ENCODE measurements at places on chromosomes 12 and 14.
A peak's percentile ranks its signal among the peaks of the same experiment; 100 is the strongest.

GRCh38 chr12:112430929-112431328 is 12.2 kb downstream of the PTPN11 start:
- no peak for DNase-seq

GRCh38 chr12:67420506-67420905 is 151.3 kb downstream of the CAND1 start:
- DNase-seq = no peak

DNA sequence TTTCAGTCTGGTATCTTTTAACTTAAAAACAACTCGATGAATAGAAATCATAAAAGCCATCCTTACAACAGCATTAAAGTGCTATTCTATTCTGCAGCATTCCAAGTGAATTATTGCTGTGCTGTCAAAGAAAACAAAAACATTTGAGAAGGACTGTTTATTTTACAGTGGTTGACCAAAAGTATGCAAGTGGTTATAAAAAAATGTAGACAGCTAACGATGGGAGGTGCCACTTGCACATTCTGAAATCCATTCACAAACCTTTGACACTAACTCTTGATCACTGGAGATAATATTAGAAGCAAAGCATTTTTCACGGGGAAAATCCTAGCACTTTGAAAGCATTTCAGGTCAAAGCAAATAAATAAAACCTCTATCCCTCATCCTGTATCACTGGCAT is 55.6 kb downstream of the HMGA2 start:
- peak; percentile 91 for DNase-seq

DNA sequence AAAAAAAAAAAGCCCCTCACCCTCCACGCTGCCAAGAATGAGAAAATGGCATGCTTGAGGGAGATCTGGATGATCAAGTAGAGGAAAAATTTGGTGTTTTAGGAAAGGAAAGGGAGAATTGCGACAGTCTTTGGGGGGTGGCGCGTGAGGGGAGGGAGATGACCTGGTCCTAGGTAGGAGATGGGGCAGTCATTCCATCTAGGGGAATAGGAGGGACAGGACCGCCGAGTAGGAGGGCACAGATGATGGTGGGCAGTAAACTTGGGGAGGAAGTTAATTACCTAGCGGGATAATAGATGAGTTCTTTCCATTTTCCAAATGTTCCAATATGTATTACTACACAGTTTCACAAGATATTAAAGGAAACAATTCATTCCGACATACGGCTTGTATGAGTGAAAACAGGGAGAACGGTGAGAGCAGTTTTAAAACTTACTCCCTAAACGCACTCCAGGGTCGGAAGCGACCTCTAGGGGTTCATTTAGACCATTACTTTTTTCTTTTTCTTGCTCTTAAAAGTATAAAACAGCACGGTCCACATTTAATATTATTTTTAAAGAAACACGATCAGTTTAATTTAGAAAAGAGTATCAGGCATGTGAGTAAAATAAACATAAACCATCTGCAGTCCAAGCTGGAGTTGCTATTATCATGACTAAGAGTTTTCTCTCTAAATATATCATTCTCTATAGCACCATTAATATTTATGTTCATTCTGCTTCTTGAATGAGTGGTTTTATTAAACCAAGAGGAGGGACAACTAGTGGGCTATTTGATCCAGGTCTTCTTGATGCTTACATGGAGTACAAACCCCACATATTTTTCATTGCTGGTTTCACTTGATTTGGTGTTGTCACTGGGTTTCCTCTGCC is 3.0 kb upstream of the FNTB start:
- DNase-seq = peak; percentile 77

DNA sequence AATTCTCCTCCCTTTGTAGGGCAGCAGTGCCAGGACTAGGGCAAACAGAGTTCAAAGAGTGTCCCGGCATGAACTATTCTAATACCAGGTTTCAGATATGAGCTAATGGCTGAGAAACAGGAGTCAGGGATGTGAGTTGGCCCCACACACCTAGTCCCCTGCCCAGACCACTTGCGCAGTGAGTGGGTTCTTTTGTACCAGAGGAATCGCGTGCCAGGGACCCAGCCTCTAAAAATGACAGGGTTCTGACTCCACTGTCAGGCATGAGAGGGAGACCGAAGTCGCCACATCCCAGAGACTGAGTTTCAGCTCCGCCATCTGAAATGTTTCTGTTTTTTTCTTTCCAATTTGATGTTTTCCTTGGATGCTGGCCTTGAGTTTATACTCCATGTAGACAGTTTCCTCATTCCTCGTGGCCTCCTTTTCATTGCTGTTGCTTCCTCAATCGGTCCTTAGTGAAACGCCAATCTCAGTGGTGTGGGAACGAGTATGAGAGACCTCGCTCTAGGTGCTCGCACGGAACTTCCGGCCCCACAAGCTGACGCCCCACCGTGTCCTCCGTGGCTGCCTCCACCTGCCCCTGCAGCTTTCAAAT is 31.5 kb downstream of the FBXL14 start:
- DNase-seq = peak; percentile 62

- DNase-seq = peak; percentile 81
Measured at GRCh38 chr12:42023733-42024494, 120.8 kb downstream of the GXYLT1 start.

DNA sequence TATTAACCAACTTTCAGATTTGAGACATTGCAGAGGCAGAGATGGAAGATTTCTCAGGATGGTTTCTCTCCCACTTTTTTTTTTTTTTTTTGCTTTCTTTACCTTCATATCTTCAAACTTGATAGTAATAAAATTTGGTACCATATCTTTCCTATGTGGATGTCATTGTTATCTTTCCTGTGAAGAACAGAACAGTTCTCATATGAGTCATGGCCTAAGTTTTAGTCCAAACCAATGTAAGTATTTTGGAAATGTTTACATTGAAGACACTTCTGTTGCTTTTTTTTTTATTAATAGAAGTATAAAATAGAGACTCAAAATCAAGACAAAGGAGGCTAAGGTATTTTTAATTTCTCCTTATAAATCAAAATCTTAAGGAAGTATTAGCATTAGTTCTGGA is 95.2 kb downstream of the C12orf50 start:
- DNase-seq = no peak

DNA sequence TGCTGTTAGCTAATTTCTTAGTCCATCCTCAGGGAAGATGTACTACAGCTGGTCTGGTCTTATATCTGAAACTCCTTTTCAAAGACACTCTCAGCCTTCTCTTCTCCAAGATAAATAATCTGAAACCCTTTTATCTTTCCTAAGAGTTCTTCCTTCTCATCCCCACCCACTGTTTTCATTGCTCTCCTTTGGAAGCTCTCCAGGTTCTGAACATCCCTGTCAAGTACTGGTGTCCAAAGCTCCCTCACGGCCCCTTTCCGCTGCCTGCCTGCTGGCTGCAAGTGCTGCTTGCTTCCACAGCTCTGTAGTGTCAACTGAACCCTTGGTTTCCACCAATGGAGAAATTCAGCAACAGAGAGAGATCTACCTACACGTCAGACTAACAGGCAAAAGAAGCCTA is 6.6 kb upstream of the SLC6A13 start:
- peak; percentile 25 for DNase-seq

- DNase-seq = no peak
Measured at GRCh38 chr12:6919588-6919987, 5.2 kb downstream of the ENO2 start.

DNA sequence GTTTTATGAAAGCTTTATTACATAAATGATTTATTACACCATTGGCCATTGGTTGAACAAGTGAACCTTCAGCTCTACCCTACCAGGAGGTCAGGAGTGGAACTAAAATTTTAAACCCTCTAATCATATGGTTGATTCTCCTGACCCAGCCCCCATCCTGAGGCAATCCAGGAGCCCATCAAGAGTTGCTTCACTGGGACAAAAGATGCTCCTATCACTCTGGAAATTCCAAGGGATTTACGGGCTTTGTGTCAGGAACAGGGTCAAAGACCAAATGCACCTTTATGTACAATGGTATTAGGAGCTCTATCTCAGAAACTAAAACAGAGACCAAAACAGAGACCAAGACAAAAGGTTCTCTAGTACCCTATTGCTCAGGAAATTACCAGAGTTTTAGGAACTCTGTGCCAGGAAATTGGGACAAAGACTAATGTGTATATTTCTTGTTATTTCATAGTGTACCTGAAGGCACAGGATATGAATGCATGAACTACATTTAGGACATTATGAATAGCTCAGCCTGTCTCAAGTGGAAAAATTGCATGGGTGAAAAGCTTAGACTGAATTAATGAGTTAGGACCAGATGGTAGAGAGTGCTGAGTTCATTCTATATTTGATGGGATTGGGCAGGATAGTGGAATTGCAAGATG is 171.7 kb upstream of the FLRT2 start:
- DNase-seq = no peak

- DNase-seq = no peak
Measured at GRCh38 chr14:91350813-91351511, 66.7 kb downstream of the CCDC88C start.

- DNase-seq = no peak
Measured at GRCh38 chr12:8676651-8677050, 14.0 kb upstream of the MFAP5 start.

All from cardiac fibroblast (primary cell).